ENCODE measurements at places on chromosomes 2 and 18. TPM values are rescaled to one million over a fixed set of nuclear protein-coding genes. Genes with fewer than 3 reads are reported as not detected.

ESCO1 gene
- total RNA-seq: 8.7 TPM

- DNase-seq: no peak
These were observed 34.1 kb downstream of the STK17B start for GRCh38 chr2:196137271-196137670.

- DNase-seq: no peak
These were observed 366.5 kb upstream of the POU3F3 start for GRCh38 chr2:104487366-104487765.

- no peak for DNase-seq
These were observed 58.3 kb upstream of the PNPT1 start for GRCh38 chr2:55751966-55752365.

DNA sequence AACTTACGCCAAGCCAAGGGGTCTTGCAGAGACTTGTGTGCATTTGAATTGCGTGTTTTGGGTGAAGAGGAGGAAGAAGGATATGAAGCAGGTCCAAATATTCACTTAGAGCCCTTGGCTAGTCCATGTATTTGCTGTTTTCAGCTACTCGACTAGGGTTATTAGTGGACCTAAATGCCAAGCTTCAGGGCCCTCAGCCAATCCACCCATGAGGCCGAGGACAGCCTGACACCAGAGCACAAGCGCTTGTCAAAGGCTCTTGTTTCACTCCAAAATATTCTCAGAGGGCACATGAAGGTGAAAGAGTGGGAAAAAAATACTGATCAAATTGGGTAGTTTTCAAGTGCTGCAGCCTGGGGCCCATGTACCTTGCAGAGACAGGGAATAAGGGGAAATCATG, 174.8 kb upstream of the ACAA2 start:
- no peak for DNase-seq

DNA sequence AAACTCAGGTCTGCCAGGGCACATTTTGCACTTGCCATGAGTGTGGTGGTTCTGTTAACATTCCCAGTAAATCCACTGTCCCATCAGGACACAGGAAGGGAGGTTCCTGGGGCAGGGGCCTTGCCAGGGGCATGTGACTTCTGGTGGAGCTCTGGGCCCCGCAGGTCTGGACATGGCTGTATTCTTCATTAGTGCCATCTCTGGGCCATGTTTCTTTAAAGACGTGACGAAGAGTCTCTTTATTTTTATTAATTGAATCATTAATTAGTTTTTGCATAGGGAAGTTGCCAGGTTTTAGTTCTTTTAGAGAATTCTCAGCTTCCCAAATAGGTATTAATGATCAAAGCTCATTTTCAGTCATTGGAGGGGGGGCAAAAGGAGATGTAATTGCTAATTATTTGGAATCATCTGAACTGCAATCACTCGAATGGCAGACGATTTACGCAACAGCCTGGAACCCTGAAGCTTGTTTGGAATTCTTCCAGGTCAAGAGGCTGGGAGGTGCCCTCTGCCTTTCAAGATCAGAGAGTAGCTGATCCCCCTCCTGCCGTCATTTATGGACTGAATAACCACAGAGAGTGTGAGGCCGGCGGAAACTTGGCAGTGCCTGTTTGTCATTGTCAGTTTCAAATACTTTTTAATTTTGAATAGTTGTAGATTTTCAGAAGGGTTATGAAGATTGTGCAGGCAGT, 106.2 kb downstream of the RTP5 start:
- peak; percentile 24 for DNase-seq

DNA sequence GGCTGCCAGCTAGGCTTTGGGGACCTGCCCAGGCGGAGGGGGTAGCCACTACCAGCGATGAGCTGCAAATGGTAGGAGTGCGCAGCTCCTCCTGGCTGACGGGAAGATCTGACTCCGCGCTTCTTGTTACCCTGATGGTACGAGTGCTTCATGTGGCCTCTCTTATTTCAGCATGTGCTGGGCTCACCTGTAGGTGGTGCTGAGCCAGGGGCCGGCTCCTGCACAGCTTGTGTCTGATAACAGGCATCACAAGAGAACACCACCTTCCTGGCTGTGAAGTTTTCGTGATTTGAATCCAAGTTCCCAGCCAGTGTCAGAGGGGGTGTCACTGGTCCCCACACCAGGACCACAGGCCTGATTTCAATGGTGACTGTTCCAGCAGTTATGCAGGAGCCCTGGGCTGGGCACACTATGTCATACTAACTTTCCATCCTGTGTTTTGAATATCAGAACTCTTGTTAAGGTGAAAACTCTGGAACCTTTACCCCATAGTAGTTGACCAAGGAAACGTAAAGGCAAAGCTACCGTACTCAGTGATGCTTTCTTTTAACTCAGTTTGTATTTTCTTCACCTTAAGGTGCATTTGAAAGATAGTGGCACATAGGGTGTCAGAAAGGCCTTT, 28.0 kb downstream of the APCDD1 start:
- no peak for DNase-seq

DNA sequence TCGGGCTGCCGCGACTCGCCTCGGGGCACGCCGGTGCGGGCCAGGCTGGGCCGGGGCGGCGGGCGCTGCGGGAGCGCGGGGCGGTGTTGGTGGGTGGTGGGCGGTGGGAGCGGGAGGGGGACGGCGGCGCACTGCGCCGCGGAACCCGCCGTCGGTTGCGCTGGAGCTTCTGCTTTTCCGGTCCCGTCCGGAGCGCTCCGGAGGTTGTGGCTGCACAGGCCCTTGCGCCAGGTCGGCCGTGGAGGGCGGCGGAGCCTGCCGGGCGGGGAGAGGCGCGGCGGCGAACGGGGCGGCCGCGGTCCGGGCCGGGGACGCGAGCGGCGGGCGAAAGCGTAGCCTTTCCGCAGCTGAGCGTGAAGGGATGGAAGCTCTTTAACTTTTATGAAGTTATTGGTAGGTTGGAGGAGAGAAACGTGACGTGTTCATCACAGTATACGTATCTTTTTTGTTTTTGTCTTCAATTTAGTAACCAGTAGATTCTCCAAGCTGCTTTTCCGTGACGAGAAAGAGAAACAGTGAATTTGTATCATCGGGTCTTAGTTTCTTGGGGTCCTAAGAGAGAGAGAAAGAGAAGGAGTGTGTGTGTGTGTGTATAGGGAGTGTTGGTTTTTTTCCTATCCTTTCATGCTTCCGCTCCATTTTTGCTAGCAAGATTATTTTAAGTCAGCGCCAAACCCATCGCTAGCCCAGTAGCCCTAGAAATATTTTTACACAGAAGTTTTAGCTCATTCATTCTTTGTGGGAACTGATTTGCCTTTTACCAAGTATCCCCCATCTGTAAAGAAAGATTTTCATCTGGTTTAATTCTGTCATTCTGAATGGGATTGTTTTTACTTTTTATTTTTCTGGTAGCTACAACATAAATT, 535 bp downstream of the ATG4B start:
- DNase-seq: peak; percentile 46

DNA sequence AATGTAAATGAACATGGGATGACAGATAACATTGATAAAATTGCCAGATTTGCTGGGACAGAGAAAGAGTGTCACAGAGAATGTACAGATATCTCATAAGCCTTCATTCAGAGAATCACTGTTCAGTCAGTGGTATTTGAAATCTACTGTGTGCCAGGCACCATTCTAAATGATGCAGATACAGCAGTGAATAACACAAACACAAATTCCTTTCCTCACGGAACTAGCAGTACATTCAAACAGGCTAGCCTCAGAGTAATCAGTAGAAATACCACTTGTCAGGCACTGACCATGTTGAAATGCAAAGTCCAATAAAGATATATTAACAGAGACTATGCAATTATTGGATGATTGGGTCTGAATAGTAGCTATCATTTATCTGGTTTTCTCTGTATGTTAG, 211.0 kb downstream of the RDH14 start:
- no peak for DNase-seq

GRCh38 chr2:54523324-54523959, 67.3 kb downstream of the SPTBN1 start:
- DNase-seq: no peak

GRCh38 chr2:444937-445884, 157.3 kb upstream of the ALKAL2 start:
- DNase-seq: no peak

DNAH6 gene
- total RNA-seq: under 0.01 TPM

DNA sequence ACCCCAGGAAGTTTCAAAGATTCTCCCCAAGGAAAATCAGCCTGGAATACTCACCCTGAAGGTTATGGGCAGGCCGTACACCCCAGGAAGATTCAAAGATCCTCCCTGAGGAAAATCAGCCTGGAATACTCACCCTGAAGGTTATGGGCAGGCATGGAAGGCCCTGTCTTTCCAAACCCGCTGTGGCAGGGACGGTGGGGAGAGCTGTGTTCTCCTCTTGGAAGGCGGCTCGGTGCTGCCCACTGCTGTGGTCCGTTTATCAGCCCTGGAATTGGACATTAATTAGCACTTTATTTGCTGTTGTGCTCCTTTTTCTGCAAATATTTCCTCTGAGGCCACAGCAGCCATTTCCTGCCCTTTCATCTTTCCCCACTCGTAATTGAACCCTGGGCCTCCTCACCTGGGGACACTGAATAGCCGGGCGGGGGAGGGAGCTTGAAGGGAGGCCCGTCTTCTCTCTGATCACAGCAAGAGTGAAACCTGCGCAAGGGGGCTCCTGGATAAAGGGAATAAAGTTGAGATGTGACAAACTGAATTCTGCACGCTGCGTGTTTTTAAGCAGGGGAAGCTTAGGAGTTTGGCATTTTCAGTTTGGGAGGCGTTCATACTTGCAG, 308.7 kb upstream of the SALL3 start:
- no peak for DNase-seq

GRCh38 chr18:73782405-73782804, 365.2 kb downstream of the FBXO15 start:
- no peak for DNase-seq

GRCh38 chr18:57150828-57151227, 3.9 kb downstream of the BOD1L2 start:
- no peak for DNase-seq

DES gene
- not detected for total RNA-seq

ALPP gene
- not detected for total RNA-seq

C2orf72 gene
- total RNA-seq: 2.0 TPM

MGAT5 gene
- 158 TPM for total RNA-seq

GALR1 gene
- not detected for total RNA-seq

- no peak for DNase-seq
These were observed 91.1 kb upstream of the FZD7 start for GRCh38 chr2:201942531-201942930.

- no peak for DNase-seq
These were observed 270.6 kb upstream of the RGPD4 start for GRCh38 chr2:107556038-107556627.

PTCD3 gene
- total RNA-seq: 58.9 TPM

PARD6G gene
- total RNA-seq: 20.3 TPM

DNA sequence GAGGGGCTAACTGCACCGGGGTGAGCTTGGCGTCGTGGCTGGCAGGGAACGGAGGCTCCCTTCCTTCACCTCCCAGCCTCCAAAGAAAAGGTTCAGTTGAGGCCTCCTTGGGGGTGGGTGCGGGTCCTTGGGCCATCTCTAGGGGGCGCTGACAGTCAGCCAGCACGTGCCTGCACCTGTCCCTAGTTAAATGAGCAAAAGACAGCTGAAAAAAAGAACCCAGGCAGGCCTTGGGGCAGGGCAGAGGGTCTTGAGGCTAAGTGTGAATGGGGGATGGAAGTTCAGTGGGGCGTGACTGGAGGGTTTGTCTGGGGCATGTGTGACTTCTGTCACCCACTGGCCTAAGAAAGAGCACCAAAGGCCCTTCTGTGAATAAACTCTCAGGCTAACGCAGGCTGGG, 56.4 kb downstream of the ZFP36L2 start:
- peak; percentile 75 for DNase-seq

- DNase-seq: no peak
These were observed 228.7 kb upstream of the SKOR2 start for GRCh38 chr18:47480166-47480565.

GRCh38 chr2:35035883-35036282, 1319.7 kb upstream of the CRIM1 start:
- DNase-seq: no peak

CRYGC gene
- total RNA-seq: not detected

GRHL1 gene
- total RNA-seq: 0.40 TPM

DNA sequence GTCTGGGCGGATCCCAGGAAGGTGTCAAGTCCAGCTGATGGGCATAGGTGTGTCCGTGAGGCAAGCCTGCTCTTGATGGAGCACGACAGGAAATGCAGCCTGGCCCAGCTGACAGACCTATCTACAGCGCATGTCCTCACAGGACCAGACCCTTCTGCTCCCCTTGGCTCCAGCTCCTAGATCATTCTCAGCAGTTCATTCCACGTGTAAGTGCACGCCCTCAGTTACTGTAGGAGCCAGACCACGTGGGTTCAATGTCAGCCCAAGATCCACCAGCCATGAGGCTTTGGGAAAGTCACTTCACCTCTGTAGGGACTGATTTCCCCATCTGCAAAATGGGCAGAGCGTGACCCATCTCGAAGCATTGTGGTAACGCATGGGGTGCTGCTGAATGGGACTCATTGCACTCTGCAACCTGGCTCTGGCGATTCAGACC, 47.8 kb downstream of the TMEM17 start:
- DNase-seq: no peak

GRCh38 chr18:9539283-9539682, 64.0 kb downstream of the RALBP1 start:
- DNase-seq: peak; percentile 82

ATP8B1 gene
- 10.5 TPM for total RNA-seq

DNA sequence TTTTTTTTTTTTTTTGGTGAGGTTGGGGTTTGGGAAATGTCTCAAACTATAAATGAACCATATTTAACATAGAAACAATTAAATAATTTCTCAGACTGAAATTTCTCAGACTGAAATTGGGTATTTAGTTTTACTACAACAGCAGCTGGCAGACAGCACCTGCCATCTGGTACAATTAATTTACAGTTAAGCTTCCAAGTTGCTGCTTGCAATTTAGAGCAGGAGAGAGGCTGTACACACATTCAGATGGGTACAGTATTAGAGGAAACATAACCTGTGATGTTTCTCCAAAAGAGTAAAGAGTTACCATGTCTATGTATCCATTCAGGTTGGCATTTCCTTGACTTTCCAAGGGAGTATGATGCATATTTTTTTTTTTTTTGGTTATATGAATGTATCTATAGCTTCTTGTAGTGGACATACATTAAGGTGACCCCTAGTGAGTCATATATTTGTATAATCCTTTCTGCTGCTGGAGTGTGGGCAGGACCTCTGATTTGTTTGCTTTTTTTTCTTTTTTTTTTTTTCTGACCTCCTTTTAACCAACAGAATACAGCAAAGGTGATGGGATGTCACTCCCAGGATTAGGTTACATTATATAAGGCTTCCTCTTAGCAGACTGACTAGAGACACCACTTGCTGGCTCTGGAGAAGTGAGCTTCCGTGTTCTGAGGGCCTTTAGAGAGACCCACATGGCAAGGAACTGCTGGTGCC, 201.7 kb downstream of the PTH2R start:
- no peak for DNase-seq

- DNase-seq: no peak
These were observed 18.6 kb downstream of the TMEM182 start for GRCh38 chr2:102780467-102780866.

GRCh38 chr2:218256612-218257350, 4.0 kb upstream of the GPBAR1 start:
- no peak for DNase-seq

MAP3K19 gene
- total RNA-seq: not detected

SPAST gene
- 22.2 TPM for total RNA-seq

DNA sequence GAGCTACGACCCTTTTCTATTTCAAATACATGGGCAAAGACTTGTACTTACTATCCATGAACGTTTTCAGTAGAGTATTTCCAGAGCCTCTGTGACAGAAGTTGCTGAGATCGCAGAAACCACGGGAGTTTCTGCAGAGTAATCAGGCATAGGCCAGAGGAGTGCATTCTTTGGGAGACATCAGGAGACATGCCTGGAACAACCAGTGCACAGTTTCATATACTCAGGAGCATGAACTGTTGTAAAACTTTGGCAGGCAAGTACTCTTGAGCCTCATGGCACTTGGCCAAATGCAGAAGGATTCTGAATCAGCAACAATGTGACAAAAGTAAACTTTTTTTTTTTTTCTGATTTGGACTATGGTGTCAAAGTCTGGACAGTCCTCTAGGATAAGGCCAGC, 307.1 kb downstream of the GRB14 start:
- DNase-seq: no peak

Data from lung microvascular endothelial cell (primary cell).